ENCODE measurements at places on chromosomes 11 and 22.

DNA sequence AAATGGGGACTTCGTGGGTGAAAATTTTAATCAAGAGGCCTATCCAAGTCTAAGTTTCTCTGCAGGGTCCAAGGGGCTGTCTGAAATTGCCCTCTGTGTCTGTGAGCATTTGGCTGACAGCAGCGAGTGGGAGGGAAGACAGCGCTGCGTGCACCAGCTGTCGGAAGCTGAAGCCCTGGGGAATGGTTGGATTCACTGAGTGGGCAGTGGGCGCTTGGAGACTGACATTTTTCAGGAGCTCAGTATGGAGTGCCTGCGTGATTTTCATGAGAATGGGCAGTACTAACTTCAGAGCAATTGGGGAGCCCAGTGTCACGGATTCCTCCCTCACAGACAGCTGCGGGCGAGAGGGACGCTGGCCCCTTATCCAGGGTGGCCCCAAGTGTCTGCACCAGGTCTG, 388.8 kb upstream of the B3GAT1 start:
- DNase-seq, result no peak

DNA sequence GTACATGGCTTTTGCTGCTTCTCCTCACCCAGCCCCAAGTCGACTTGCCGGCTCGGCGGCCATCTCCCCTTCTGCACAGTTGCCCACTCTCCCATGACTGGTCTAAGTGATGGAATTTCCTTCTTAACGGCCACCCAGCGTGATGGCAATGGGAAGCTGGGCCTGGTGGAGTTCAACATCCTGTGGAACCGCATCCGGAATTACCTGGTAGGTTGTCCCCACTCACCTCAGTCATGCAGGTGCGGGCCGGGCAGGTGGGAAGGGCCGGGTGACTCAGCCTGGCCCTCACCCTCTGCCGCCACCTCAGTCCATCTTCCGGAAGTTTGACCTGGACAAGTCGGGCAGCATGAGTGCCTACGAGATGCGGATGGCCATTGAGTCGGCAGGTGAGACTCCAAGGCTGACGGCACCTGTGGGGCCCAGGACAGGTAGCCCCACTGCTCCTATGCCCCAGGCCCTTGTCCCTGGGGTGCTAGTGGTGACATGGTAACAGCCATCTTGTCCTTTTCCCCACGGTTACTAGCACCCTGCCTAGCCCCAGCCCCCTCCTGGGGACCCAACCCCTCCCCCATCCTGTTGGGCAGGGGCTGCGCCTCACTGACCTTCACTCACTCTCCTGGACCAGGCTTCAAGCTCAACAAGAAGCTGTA, 28.1 kb downstream of the CAPN1 start:
- DNase-seq, result no peak

- no peak for DNase-seq
Observed at GRCh38 chr11:131745405-131745804, 375.0 kb downstream of the NTM start.

GRCh38 chr11:75557666-75558494, 4.2 kb upstream of the SERPINH1 start:
- no peak for DNase-seq

DNA sequence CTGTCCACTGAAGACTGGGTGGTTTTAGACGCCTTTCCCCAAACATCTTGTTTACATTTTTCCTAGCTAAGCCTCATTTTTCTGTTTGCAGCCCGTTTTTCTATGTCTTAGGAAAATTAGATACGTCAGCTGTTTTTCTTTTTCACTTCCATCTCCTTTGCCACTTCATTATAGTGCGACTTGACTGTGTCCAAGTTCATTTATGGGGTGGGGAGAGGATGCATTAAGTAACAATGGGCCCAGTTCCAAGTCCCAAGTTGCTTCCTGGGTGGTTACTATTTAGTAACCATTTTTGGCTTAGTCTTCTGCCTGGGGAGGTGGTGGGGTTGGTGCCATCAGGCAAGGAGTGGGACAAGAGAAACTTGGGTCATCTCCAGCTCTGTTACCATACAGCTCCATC, 83.0 kb downstream of the TRAF6 start:
- no peak for DNase-seq

DNA sequence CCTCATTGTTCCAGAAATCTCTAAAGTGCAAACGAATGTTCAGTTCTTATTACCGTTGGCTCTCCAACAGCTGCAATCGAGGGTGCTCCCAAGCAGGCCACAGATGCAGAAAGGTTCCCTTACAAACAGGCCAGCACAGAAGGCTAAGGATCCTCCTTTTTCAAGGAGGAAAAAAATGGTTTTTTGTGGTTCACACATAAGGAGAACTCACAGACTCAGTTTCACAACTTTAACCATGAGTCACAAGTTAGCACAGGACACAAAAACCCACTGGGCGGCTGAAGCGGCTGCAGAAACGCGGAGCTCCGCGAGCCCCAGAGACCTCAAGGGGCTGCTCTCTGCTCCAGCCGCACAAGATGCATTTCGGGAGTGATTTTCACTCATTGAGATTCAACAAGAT, 98.2 kb upstream of the PRR5 start:
- no peak for DNase-seq
